ENCODE measurements at places on chromosomes 12 and 14.

DNA sequence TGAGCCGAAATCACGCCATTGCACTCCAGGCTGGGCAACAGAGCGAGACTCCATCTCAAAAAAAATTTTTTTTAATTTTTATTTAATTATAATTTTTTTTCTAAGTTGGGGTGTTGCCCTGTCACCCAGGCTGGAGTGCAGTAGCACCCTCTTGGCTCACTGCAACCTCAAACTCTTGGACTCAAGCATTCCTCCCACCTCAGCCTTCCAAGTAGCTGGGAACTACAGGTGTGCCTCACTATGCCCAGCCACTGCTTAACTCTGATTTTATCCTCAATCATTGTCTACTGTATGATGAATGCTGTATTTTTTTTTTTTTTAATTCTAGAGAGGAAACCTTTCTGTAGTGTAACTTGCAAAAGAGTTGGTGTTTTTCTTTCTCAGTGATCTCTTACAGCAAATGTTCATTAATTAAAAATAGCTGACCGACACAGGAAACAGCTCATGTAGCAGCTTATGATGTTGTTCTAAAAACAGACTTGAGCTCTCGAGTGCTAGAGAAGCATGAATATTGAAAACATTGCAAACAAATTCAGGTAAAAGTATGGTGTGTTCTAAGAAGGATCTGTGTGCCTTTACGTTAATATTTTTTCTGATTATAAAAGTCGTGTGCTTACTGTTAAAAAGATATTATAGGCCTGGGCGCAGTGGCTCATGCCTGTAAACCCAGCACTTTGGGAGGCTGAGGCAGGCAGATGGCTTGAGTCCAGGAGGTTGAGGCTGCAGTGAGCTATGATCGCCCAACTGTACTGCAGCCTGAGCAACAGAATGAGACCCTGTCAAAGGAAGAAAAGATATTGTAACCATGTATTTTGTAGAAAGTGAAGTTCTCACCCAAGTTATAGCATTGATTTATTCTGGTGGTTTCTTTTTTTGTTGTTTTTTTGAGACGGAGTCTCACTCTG lies 68.9 kb downstream of the FGD4 start:
- DNase-seq, result no peak

DNA sequence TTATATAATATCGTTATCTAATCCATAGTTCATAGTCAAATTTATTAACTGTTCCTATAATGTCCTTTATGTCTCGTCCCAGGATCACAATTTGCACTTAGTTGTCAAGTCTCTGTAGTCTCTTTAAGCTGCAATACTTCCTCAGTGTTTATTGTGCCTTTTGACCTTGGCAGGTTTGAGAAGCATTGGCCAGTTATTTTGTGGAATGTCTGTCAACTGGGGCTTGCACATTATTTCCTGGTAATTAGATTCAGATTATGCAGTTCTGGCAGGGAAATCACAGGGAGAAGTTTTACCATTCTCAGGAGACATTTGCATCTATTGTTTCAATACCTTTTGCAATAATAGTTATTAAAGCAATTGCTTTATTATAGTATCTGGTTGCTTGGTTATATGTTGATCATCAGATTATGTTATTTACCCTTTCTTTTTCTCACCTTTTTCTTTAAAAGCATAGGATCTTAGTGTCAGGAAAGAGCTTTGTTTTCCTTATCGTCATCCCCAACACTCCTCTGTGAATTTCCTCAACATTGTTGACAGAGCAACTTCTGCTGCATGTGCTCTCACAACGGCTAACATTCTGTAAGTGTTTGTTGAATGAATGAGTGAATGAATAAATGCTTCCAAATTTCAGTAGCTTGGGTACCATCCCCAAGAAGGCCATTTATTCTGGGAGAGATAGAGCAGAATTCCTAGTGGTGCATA lies 3.7 kb upstream of the ART4 start:
- DNase-seq, result no peak

DNA sequence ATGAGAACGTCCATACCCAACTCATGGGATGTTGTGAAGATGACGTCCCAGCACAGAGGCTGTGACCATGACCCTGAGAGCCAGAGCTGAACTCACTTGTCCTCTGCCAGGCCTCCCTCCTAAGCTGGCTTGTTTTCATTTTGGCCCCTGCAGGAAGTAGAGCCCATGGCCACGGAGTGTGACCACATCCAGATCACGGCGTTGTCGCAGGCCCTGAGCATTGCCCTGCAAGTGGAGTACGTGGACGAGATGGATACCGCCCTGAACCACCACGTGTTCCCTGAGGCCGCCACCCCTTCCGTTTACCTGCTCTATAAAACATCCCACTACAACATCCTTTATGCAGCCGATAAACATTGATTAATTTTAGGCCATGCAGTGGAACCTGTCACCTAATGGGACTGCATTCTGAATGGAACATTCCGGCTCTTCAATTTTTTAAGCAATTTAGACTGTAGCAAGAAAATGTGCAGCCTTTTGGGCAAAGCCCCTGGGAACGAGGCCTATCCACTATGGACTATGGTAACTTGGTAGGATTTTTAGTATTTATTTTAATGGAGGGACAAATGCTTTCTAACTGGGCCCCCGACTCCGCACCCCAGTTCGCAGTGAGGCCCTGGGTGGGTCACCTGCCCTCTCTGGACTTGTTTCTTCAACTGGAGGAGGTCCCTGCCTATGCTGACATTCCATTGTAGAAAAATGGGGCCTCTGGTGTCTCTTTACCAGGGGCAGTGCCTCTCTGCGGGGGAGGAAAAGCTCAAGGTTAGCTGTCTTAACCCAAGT lies 19.6 kb downstream of the OTUB2 start:
- DNase-seq, result no peak

- no peak for DNase-seq
These were observed 17.9 kb upstream of the CAMKK2 start for GRCh38 chr12:121314431-121314830.

DNA sequence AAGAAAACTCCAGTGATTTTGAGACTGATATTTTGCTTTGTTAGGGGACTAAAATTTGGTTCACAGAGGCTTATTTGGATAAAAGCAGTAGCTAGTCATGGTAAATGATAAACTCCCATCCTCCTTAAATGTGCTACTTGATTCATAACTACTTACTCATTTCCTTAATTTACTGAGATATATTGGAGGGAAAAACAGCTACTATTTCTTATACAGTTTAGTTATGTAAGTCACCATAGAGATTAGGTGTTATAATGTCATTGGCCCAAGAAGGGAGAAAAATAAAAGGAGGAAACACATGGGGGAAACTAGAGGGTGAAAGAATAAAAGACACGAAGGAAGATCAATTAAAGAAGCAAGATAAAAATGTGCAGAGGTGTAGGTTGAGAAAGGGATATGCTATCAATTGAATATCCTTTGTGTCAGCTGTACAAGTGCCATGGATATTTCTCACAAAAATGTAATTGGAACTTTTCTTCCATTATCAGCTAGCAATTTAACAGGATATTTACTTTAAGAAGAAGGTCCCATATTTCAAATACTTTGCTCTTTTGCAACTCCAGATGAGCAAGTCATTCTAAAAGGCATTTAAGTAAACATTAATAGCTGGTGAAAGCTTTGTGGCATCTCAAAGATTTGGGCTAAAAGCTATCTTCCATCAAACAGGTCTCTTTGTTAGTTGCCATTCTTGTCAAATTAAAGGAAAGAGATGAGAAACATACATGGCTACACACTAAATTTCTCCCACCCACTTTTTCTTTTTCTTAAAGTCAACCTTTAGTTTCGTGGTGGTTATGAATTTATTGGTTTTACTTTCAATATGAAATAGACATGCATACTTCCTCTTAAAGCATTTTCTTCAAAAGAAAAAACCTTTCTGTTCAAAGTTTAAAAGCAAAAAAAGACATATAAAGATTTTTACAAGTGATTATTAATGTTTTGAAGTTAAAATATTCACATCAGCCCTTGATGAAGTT lies 439.5 kb downstream of the CCER1 start:
- DNase-seq, result no peak

All from NCI-H2171 (cell line).